ENCODE measurements at places on chromosomes 6 and 20.

GRCh38 chr6:138559143-138559542 lies 59.8 kb upstream of the NHSL1 start:
- H3K27me3 ChIP-seq, result no peaks in the 10 kb centered on the region
- no peak overlapping the region for H3K4me3 ChIP-seq
- H3K4me1 ChIP-seq, result peaks cover 19% of the 10 kb centered on the region
- no peaks in the 10 kb centered on the region for H3K36me3 ChIP-seq
- no peak overlapping the region for H3K27ac ChIP-seq

DNA sequence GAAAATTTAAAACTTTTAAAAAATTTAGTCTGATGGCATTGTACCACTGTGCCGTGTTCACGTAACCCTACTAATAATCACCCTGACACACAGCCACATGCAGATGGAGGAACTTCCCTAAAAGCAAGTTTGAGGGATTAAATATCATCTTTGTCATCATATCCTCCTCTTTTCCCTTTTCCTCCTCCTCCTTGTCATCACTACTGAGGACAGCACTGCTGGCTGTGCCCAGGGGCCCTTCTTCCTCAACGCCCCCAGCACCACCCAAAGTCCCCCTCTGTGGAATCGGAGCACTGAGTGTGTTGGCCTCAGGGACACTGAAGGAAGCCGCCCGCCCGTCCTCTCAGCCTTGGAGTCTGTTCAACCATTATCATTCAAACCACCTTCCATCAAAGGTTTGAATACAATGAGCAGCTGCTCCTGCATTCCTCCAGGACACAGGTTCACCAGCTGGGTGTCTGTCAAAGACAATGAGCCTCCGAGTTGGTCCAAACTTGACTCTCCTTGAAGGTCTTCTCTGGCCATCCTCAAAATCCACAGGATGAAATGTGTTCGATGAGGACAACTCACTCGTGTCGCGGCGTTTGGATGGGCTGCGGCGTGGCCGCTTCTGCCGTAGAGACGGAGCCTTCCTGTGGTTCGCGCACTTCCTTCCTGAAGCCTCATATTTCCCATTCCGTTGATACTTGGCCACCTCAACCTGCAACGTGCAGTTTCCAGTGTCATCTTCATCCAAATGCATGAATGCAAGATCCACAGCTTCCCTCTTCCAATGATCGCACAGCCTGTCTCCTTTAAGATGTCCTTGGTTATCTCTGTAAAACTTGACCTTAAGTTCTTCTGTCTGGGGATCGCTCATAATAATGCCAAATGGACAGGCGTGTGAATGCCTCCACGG lies 23.3 kb downstream of the NQO2 start:
- H3K27me3 ChIP-seq, result no peaks in the 10 kb centered on the region
- peak overlapping the region; percentile 52 for H3K4me3 ChIP-seq
- no peak for DNase-seq
- peak overlapping the region; percentile 79 for H3K27ac ChIP-seq
- H3K36me3 ChIP-seq, result no peaks in the 10 kb centered on the region

GRCh38 chr20:19022118-19022575 lies 190.3 kb upstream of the SLC24A3 start:
- no peaks in the 10 kb centered on the region for H3K36me3 ChIP-seq
- H3K27me3 ChIP-seq, result no peaks in the 10 kb centered on the region
- H3K4me3 ChIP-seq, result no peak overlapping the region

DNA sequence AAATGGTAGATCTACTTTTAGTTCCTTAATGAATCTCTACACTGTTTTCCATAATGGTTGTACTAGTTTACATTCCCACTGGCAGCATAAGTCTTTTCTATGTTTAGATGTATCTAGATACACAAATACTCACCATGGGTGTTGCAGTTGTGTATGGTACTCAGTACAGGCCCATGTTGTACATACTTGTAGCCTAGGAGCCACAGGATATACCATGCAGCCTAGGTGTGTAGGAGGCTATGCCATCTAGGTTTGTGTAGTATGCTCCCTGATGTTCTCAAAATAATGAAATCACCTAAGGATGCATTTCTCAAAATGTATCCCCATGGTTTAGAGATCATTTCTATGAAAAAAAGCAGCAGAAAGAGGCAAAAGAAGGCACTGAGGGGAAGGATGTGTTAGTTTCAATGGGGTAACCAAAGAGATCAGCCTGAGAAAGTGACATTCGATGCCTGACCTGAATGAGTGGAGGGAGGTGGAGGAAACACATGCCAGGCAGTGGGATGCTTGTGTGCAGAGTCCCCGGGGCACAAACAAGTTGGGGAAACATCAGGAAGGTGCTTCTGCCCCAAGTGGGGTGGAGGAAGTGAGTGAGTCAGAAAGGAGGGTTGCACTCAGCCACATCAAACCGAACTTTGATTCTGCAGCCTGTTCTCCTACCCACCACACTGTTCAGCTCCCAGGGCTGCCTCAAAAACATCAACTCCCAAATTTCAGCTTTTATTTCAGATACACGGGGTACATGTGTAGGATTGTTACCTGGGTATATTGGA lies 191.2 kb downstream of the ZNF217 start:
- H3K27me3 ChIP-seq, result no peaks in the 10 kb centered on the region
- H3K4me1 ChIP-seq, result no peaks in the 10 kb centered on the region
- no peak overlapping the region for H3K4me3 ChIP-seq
- no peaks in the 10 kb centered on the region for H3K36me3 ChIP-seq
- no peak overlapping the region for H3K27ac ChIP-seq
- no peak for DNase-seq

DNA sequence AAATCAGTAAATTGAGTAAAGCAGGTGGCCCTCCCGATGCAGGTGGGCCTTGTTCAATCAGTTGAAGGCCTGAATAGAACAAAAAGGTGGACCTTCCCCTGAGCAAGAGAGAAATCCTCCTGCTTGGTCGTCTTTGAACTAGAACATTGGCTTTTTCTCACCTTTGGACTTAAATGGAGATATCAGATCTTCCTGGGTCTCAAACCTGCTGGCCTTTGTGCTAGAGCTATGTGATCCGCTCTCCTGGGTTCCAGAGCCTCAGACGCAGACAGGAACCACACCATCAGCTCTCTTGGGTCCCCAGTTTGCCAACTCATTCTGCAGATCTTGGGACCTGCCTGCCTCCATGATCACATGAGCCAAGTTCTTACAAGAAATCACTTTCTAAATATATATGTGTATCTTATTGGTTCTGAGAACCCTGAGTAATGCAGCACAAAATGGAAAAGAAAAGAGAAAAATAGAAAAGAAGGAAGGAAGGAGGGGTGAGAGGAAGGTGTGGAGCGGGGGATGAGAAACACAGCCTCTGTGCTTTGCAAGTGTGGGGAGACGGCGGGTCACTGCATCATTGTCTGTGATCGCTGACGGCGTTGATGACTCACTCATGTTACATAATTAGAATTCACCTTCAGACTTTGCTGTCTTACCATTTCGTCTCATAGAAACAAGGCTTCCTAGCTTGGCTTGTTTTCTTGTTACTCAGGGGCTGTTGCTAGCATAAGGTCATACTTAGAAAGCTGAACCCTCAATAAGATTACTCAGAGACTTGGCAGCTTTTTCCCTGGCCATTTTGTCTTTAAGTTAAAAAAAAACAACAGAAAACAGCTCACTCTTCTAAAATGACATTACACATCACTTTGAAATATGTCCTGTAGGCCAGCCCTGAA lies 85.7 kb upstream of the NEDD9 start:
- no peaks in the 10 kb centered on the region for H3K27me3 ChIP-seq
- H3K36me3 ChIP-seq, result no peaks in the 10 kb centered on the region
- H3K27ac ChIP-seq, result peak overlapping the region; percentile 45
- no peak for DNase-seq
- peaks cover 18% of the 10 kb centered on the region for H3K4me1 ChIP-seq
- no peak overlapping the region for H3K4me3 ChIP-seq

DNA sequence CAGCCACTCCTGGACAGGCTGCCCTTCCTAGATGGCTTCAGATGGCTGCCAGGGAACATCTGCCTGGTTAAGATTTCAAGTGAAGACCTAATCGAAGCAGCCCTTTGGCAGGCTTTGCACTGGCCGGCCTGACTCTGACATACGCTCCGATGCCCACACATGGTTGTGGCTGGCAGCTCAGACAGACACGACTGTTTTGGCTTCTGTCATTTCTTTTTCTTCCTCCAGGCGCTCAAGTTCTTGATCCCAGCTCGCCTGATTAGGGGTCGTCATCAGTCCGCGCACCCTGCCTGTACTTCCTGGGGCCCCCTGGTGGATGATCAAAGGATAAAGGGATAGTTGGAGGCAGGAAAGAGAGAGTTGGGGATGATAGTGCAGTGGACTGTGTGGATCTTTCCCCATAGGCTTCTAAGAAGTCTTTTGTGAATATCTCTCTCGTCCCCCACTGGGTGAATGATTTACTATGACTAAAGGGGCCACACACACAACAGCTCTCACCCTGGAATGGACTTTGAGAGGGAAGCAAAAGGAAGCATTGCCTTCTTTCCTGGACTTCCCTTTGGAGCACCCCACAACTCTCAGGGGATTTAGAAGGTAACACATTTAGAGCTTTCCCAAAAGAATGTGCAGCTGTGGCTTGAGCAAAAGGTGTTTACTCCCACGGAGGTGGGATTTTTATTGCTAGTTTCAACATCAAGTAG lies 21.4 kb upstream of the TRAM2 start:
- no peak overlapping the region for H3K4me3 ChIP-seq
- no peaks in the 10 kb centered on the region for H3K27me3 ChIP-seq
- H3K36me3 ChIP-seq, result no peaks in the 10 kb centered on the region
- no peak overlapping the region for H3K27ac ChIP-seq
- DNase-seq, result no peak

GRCh38 chr6:170048615-170049256 lies 242.1 kb downstream of the DLL1 start:
- H3K4me1 ChIP-seq, result peaks cover 3% of the 10 kb centered on the region
- H3K4me3 ChIP-seq, result no peak overlapping the region
- peak overlapping the region; percentile 74 for H3K27ac ChIP-seq
- DNase-seq, result no peak
- H3K36me3 ChIP-seq, result no peaks in the 10 kb centered on the region

GRCh38 chr20:24136659-24137246 lies 148.2 kb upstream of the GGTLC1 start:
- H3K4me1 ChIP-seq, result peaks cover 39% of the 10 kb centered on the region
- H3K27me3 ChIP-seq, result no peaks in the 10 kb centered on the region
- H3K4me3 ChIP-seq, result no peak overlapping the region
- H3K27ac ChIP-seq, result no peak overlapping the region
- H3K36me3 ChIP-seq, result no peaks in the 10 kb centered on the region
- no peak for DNase-seq

DNA sequence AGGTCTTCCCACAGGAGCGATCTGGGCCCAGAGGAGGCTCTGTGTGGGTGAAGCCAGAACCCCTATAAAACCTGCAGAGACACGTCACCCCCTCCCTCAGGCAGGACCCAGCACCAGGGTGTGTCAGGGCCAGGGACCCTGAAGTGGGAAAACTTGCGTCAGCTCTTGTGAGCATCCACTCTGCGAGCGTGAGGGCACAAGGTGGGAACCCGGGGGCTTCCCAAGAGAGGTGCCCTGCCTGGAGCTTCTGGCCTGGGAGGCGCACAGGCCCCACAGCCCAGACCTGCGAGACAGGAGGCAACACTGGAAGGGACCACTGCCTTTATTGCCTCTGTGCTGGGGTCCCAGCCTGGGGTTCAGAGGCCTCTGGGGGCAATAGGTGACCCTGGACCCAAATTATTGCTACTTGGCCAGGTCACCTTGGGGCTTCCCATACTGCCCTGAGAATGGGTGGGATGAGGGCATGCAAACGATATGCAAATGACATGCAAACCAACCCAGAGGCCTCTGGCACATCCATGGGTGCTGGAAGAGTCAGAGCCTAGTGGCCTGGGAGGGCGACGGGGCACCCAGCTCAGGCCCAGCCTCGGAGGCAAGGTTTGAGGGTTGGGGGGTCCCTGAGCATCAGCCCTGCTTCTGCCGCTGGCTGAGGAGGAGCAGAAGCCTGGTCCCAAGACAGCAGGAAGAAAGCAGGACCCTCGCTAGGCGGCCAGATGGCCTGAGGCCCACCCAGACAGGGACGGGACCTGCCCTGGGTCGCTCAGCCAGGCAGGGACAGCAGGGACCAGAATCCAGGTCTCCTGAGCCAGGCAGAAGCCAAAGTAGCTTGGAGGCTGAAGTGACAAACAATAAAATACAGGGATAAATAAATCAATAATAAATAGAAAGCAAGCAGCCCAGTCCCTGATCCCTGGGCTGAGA lies 5.1 kb upstream of the C20orf144 start:
- no peak overlapping the region for H3K27ac ChIP-seq
- H3K4me1 ChIP-seq, result peaks cover 10% of the 10 kb centered on the region
- H3K36me3 ChIP-seq, result peaks cover 10% of the 10 kb centered on the region
- no peak overlapping the region for H3K4me3 ChIP-seq
- no peak for DNase-seq

DNA sequence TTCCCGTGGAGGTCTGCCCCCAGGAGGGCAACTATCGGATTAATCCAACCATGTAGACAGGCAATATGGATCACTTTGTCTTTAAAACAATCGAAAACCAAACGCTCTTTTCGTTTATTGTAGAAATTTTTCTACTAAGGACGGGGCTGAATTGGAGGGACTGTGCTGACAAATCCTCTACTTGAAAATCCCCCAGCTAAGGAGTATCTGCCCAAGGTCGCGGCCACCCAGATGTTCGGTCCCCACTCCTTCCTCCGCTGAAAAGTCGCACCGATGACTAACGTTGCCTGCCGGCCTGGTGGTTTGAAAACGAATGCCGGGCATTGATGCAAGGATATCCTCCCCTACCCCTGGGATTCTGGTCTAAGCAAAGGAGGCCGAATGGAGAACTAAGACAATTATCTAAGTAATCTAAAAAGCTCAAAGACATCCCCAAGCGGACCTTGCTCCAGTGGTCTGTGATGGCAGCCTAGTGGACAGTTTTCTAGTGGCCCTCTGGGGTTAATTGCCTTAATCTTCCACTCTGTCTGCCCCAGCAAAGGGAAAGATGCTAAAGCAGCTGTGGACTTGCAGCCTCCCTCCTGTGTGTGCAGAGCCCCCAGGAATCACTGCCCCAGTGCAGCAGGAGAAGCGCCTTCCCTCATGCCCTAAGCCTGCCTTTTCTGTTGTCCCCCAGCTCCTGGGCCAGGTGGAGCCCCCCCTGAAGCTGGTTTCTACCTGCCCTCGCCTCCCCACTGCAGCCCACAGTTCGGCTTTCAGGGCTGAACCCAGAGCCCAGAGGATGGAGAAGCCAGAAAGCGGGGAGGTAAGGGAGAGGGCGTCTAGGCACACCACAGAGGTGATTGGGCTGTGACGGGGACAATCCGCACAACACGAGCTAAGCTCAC lies 3.6 kb upstream of the FOXC1 start:
- DNase-seq, result no peak
- peaks cover 12% of the 10 kb centered on the region for H3K27me3 ChIP-seq
- no peak overlapping the region for H3K27ac ChIP-seq
- H3K4me1 ChIP-seq, result peaks cover 69% of the 10 kb centered on the region
- no peaks in the 10 kb centered on the region for H3K36me3 ChIP-seq

GRCh38 chr20:49392745-49393144 lies 89.7 kb downstream of the KCNB1 start:
- no peaks in the 10 kb centered on the region for H3K4me1 ChIP-seq
- no peaks in the 10 kb centered on the region for H3K36me3 ChIP-seq
- no peak overlapping the region for H3K4me3 ChIP-seq
- DNase-seq, result no peak
- no peak overlapping the region for H3K27ac ChIP-seq
- H3K27me3 ChIP-seq, result no peaks in the 10 kb centered on the region
